ENCODE measurements at places on chromosomes 3 and 15.

DNA sequence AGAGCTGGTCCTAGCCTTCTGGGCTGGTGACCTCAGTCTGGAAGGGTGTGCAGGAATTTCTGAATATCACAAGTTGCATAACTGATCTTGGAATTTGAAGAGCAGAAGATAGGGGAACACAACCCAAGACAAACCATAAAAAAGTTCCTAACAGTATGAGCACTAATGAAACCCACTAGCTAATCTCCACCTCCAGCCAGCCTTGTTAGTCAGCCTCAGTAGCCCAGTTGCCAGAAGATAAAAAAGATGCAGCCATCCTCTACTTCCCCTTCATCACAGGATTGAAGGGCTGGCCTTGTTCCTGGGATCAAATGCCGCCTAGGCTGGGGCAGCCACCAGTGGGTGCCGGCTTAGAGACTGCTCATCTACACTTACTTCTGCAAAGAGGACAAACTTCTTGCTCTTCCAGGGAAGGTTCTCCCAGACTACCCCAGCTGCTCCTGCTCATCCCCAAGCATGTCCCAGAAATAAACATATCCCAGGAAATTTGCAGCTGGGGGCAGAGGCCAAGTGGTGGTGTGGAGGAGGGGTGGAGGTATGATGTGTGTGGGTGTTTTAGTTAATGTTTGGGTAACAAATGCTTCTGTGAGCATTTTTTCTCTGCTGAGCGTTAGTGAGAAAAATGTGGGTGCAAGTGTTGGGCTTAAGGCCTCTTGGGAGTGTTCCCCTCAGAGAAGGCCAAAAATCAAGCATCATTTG is 9.2 kb upstream of the ITGA11 start:
- no peak for DNase-seq

DNA sequence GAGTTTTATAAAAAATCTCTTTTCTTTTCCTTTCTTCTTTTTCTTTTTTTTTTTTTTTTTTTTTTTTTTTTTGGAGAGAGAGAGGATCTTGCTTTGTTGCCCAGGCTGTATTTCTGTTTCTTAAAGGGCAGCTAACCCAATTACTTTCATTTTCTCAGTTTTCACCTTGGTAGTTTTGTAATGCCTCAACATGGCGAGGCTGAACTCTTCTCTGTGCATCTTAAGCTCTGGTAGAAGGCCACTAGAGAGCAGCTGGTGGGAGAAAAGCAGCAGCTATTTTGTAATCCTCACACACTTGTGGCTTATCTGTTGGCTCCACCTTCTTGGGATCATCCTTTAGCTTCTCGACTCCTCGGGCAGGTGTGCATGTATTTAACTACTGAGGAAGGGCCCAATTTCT is 152.2 kb upstream of the MEIS2 start:
- no peak for DNase-seq

DNA sequence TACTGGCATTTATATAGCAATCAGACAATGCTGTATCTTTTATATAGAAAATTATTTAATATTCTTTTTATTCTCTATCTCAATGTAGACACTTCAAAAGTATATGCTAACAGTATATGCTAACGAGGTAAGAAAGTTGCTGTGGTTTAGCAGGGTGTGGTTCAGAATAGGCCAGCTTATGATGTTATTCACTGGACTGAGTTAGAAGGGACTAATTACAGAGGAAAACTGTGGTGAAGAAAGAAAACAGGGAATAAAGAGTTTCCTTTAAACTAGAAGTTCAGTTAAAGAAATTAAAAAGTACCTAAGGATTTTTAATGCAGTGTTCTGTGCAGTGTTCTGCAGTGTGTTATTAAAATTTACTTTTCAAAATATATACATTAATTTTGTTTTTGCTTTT is 59.4 kb downstream of the MYO9A start:
- DNase-seq = no peak

- DNase-seq = no peak
Observed at GRCh38 chr15:86273309-86273708, 193.6 kb downstream of the AGBL1 start.

GRCh38 chr15:75149867-75150709 is 51.6 kb upstream of the C15orf39 start:
- peak; percentile 66 for DNase-seq

DNA sequence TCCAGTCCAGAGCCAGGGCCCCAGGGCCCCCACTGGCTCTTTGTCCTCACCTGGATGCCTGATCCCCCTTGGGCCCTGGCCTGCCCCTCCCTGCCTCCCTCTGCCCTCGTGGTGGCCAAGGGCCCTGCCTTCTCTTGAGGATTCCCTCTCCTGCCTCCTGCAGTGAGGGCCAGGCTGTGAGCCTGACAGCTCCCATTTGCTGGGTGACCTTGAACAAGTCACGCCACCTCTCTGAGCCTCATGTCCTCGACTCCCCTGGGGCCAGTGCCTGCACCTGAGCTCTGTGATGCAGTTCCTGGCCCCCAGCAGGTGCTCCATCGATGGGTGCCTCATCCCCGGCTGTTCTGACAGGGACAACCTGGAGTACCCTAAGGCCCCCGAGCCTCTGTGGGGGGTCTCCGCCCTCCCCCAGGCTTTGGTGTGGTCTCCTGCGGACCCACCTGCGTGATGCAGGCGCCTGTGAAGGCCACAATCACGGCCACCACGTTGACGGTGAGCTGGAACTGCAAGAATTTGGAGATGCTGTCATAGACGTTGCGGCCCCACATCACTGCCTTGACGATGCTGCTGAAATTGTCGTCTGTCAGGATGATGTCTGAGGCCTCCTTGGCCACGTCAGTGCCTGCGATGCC is 24.1 kb upstream of the SEC13 start:
- DNase-seq = no peak

DNA sequence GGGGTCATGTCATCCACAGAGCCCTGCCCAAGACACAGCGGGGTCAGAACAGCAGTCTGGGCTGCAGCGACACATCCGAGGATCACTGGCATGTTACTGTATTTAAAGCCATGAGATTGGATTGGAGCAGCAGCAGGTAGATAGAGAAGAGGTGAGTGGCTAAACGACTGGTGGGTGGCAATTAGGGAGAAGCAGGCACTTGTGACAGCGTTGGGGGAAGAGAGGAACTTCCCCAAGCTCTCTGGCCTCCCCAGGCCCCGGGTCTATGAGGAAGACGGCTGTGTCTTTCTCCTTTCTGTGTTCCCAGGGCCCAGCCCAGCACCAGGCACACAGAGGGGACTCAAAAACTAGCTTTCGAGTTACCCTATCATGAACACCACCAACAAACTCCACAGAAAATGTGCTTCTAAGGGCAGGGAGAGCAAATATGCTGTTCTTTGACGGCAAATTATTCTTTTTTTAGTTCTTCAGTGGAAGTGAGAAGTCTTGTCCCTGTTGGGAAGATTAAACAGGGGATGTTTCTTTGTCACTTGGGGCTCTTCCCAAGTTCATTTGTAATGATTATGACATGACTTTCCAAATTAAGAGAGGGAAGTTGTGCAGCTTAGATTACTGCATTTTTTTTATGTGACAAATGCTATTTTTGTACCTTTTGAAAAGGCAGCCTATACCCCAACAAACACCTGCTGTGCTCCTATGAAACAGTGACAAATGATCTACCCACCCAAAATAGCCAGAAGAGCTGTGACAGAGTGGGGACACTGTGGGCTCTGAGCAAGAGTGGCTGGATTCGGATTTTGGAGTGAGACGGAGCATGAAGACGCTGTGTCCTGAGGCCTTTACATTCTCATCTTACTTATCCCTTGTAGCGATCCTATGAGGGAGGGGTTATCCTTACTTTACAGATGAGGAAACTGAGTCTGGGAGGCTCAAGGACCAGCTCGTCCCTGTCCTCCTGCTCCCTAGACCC is 7.2 kb upstream of the SYNM start:
- no peak for DNase-seq

DNA sequence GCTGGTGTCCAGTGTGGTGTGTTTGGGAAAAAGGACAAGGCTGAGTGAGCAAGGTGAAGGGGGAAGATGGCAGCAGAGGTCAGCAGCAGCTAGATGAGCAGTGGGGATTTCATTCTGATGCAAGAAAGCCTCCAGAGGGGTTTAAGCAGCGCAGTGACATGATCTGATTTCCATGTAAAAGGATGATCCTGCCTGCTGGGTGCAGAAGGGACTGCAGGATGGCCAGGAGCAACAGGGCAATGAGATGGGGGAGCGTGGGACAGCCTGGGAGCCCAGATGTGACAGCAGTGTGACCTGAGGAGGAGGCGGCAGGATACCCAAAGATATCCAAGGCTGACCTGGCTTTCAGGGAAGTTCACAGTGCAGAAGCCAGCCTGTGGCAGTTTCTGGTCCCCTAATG is 6.1 kb downstream of the WNT7A start:
- DNase-seq = no peak

All from HT1080 (cell line).